ENCODE measurements at places on chromosomes 12 and 14.

GRCh38 chr12:95304673-95305198, 87.1 kb downstream of the VEZT start:
- DNase-seq, result no peak

DNA sequence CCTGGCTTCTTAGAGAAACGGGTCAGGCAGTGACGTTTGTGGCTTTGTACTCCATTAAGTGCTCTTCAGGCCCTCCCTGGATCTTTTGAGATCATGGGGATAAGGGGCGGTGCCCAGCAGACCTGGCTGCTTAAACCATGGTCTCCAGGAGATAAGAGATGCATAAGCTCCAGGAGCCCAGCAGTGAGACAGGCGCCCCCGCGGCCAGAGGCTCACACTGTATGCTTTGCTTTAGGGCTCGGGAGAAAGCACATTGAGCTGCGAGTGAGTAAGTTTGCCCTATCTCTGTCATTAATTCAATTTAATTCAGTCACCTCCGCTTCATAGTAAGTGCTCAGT, 359.5 kb downstream of the CACNA1C start:
- no peak for DNase-seq

DNA sequence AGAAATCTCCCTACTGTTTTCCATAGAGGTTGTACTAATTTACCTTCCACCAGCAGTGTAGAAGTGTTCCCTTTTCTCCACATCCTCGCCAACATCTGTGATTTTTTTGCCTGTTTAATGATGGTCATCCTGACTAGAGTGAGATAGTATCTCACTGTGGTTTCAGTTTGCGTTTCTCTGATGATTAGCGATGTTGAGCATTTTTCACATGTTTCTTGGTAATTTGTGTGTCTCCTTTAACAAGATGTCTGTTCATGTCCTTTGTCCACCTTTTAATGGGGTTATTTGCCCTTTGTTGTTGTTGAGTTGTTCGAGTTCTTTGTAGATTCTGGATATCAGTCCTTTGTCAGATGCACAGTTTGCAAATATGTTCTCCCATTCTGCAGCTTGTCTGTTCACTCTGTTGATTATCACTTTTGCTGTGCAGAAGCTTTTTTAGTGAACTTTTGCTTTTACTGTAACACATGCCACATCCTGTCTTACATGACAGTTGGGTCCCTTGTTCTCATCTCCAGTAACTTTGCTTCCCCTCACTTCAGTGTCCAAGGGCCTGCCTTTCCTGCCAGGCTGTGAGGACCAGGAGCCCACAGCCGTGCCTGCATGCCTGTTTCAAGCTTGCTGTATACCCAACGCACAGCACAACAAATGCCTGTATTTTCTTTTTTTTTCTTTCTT, 64.9 kb downstream of the SPRING1 start:
- DNase-seq, result no peak

GRCh38 chr14:50040401-50040775, 76.0 kb downstream of the VCPKMT start:
- DNase-seq, result no peak

DNA sequence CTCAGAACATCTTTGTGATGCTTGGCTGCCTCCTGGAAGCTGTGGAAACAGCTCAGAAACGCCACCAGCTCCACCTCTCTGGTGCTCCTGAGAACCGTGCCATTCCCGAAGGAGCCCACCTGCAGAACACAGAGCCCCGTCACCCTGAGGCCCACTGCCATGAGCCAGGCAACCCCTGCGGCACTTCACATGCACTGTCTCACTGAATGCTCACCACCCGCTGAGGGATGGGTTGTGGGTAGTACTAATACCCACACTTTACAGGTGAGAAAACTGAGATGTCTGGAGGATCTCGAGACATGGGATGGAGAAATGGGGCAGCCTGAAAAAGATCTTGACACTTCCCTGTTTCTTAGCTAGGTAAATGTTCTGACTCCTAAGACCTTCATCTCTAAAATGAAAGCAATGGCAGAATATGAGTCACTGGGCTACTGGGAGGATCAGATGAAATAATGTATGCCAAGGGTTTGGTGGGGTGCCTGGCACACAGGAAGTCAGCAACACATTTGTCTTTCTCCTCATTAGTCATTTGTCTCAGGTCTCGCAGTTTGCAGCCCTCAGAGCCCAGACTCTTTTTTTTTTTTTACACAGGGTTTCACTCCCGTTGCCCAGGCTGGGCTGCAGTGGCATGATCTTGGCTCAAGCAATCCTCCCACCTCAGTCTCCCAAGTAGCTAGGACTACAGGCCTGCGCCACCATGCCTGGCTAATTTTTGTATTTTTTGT, 5.3 kb downstream of the OASL start:
- DNase-seq, result no peak

DNA sequence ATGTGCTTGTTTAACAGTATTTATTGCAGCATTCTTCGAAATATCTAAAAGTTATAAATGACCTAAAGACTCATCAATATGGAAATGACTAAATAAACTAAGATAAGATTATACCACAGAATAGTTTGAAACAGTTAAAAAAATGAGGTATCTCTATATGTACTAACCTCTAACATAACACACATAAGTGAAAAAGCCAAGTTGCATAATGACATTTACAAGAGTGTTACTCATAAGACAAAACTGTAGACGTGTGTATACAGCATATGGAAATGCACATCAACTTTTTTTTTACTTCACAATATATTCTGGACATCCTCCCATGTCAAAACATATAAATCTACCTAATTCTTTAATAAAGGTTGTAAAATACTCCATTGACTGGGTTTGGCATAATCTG, 22.8 kb downstream of the CPM start:
- no peak for DNase-seq

DNA sequence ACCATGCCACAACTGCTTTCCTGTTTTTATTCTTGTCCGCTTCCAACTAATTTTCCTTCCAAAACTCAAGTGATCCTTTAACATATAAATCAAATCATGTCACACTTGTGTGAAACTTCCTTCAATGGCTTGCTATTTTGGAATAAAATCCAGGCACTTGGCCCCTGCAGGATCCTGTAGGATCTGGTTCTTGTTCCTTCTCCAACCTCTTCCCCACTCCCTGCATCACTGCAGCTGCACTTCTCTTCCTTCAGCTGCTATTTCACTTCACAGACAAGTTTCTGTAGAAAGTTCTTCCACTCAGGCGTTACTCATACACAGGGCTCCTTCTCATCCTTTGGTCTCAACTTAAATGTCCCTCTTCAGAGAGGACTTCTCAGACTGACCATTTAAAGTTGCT, 239.7 kb upstream of the BTG1 start:
- no peak for DNase-seq

- DNase-seq, result no peak
Observed at GRCh38 chr12:99957866-99958466, 26.8 kb downstream of the ANKS1B start.

GRCh38 chr14:31880935-31881334, 196.2 kb upstream of the ARHGAP5 start:
- peak; percentile 78 for DNase-seq

GRCh38 chr12:96514328-96514727, 25.0 kb downstream of the CFAP54 start:
- no peak for DNase-seq

- no peak for DNase-seq
Observed at GRCh38 chr14:21543521-21543960, 17.4 kb upstream of the SALL2 start.

DNA sequence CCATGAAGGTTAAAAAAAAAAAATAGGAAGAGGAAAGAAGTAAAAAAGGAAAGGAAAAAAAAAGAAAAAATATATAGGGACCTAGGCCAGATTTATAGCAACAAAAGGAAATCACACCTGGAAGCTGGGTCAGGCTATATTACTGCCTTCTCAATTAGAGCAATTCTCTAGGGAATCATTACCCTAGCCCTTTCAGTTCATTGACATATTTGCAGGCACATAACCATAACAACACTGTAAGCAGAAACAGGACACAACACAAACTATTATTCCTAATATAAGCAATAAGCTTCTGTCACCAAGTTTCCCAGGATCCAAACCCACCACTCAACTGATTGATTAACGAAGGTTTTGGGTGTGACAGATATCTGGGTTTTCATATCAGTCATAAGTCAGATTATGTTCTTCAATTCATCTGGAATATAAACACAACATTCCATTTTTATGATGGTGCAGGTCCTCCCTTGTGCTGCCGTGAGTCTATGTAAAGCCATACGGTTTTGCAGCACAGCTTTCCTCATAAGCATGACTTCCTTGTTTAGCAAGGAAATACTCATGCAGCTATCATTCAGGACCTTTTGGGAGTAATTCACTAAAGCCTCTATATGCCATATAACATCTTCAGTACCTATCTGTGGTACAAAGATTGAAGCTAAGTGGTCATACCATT, 4.2 kb downstream of the PCNX4 start:
- no peak for DNase-seq

GRCh38 chr14:70448633-70449340, 3.2 kb upstream of the ADAM21 start:
- DNase-seq, result peak; percentile 27

DNA sequence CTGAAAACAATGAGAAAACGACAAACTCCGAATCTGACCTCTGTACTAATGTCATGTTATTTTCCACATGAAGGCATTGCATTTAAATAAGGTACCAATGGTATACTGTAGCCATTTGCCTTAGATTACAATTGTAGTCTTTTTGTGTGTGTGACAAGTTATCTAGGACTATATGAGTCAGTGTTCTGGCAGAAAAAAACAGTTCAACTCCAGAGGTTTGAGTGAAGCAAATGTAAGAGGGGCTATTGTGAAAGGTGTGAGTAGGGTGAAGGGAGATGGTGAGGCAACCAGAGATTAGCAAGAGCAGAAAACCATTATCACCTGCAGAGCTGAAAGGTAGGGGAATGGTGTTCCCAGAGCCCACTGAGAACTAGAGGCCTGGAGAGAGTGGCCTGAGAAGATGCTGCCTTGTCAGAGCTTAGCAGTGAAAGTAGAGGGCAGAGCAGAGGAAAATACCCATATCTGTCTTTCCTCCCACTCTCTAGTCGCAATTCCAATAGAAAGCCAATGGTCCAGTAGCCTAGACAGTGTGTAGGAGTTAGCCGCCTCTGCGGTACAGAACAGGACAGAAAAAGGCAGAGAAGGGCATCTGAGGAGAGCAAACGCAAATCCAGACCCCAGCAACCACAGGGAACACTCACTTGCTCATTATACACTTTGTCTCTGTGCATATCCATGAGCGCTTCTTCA, 112.2 kb downstream of the DYRK2 start:
- no peak for DNase-seq

GRCh38 chr12:17304503-17305347, 698.8 kb upstream of the LMO3 start:
- DNase-seq, result no peak

All from GM04503 (cell line).